Neural crest cell (in vitro differentiated cells): ENCODE measurements at places on chromosomes 11 and 22.
A peak's percentile ranks its signal among the peaks of the same experiment; 100 is the strongest.

DNA sequence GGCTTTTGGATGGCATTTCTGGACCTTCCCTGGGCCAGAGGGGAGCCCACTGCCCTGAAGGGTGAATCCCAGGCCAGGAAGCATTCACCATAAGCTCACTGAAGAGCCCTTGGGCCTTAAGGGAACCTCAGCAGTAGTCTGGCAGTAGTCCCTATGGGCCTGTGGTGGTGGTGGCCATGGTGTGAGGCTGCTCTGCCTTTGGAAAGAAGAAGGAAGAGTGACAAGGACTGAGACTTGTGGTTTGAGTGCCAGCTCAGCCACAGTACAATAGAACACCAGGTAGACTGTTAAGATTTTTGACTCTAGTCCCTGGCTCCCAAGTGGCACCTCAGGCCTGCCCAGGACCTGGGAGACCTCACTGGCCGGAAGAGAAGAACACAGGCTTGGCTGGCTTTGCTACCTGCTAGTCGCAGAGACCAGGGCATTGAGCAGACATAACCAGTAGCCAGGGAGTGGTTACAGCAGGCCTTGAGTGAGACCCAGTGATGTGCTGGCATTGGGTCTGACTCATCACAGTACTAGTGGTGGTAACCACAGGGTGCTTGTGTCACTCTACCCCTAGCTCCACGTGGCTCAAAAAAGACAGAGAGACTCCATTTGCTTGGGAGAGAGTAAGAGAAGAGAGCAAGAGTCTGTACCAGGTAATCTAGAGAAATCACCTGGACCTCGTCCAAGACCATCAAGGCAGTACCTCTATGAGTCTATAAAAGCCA, 259.8 kb upstream of the BLID start:
- DNase-seq = no peak

DNA sequence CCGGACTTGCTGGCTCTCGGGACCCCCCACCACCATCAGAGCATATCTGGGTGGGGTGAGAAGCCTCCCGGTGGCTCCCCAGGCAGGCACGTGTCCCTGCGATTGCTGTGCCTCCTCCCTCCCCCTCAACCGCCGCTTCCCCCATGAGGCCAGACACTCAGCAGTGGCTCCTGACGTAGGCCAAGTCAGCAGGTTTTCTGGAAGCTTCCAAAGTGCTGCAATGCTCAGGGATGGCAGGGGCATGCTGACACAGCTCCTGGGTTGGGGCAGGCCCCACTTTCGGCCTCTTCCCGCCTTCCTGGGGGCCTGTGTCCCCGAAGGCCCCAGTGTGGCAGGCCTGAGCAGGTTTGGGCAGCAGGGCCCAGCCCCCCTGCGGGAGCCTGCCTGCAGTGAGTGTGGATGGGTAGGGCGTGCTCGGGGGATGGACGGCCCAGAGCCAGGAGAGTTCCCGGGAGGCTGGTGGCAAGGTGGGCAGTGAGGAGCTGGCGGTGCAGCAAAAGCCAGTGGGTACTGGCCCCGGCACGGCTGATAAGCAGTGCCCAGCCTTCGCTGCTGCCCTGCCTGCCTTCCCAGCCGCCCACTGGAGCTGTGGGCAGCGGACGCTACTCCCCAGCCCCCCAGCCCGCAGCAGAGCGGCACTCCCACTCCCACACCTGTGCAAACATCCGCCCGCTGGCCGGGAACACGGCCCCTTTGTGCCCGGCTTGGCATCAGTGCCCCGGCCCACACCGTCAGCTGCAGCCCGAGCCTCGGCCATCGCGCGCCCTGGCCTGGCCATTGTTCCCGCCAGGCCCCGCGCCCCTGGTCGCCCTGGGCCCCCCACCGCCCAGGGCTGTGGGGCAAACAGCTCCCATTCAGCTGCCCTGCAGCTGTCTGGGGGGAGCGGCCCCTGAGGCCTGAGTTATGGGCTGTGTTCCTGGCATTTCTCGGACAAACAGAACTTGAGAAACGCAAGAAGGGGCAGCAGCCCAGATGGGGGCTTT, 125.0 kb downstream of the KCNQ1OT1 start:
- no peak for DNase-seq

GRCh38 chr11:81165164-81165563, 1568.5 kb downstream of the FAM181B start:
- DNase-seq = no peak

DNA sequence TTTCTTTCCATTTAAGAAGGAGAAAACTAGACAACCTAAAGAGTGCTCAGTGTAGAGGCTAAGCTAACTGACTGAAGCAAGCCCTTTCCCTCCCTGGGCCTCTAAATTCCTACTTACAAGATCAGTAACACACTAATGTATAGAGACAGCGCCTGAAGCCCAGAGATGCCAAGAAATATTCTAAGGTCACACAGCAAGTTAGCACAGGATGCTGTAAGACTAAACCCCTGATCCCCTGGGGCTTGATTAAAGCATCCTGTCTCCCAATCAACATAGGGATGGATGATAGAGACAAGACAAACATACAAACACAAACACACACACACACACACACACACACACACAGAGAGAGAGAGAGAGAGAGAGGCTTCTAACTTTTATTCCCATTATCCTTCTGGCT, 5.6 kb downstream of the LARGE1 start:
- no peak for DNase-seq

GRCh38 chr22:48800886-48801607, 1026.6 kb downstream of the BRD1 start:
- no peak for DNase-seq

DNA sequence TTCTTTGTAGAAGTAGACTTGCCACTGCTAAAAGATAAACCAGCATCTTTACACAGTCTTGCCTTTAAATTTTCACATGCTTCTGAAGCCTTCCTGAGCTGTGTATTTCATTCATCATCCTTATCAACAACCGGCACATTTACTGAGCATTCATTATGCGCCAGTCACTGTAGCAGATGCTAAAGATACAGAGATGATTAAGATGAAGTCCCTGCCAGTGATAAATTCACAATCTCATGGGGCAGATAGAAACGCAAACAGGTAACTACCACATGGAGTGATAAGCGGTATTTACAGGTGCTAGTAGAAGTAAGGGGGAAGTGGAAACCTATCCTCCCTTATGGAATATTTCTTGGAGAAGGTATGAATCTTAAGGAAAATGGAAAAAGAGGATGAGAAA, 67.2 kb downstream of the PRCP start:
- no peak for DNase-seq

DNA sequence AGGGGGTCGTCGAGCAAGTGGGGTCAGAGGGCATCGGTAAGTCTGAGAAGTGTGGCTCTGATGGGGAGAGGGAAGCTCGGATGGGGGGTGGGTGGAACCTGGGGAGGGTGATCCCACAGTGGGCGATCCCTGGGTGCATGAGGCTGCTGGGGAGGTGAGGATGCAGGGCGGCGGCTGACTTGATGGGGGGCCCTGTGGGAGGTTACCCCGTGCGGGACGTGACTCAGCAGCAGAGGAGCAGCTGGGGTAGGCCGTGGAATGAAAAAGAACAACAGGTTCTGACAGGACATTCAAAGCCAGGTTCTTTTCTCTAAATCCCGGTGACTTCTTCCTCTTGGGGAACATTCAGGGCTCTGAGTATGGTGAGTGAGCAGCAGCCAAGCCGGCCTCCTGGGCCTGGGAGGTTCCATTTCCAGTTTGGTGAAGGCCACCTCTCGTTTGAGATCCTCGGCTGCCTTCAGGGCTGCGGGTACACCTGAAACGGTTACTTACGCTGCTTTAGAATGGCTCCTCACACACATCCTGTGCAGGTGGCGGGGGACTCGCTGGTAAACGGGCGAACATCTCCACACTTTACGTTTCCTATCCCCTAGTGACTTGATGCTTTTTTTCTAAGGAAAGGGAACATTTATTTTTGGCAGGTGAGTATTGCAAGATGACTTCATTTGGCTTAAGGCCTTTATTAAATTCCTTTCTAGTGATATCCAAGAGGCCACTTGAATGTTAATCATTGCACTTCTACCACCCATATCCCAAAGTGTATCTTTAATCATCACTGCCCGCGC, 278.2 kb downstream of the TBC1D22A start:
- no peak for DNase-seq

GRCh38 chr11:4074266-4074665, 20.3 kb upstream of the RRM1 start:
- no peak for DNase-seq

DNA sequence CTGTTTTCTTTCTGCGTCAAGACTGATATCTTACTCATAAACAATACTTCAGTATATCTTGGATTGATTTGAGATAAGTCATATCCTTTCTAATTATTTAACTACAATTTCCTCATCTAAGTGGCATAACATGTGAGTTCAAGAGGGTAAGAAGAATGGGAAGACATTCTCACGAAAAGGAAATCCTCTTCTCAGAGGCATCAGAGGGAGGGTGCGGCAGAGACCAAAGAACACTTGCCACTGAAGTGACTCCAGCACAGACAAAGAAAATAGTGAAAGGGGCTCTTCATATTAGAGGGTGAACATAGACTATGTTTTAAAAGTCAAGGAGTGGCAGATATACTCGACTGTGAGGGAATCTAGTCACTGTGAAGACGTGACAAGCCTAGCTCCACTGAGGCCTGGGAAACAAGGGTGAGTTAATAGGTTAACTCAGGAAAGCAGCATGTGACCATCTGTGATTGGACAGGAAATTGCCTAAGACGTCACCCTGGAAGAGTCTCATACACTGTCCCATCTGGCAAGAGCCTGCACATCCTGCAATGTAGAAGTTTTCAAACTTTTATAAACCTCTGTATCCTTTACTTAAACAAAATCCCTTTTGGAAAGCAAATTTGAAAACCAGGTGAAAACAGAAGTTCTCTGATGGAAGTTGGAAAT, 1.9 kb upstream of the MMP1 start:
- DNase-seq = no peak

DNA sequence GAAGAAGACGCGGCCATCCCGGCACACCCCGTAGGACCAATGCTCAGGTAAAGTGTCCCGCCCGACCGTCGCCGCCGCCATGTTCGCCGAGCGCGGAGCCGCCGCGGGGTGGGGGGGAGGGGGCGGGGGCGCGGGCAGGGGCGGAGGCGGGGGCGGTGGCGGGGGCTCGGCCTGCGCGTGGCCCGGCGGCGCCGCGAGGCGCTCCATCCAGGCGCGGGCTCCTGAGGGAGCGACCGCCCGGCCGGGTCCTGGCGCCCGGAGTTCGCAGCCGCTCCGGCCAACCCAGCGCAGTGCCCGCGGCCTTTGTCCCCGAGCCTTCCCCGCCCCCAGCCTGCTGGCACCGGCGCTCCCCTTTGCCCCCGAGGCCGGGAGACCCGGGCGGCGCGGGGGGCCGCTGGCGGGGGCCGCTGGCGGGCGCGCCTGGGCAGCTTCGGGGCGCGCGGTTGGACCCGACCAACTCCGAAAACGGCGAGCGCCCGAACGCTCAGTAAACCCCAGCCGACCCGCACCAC, at the start of gene PLEKHA7:
TSS of gene PLEKHA7 (minus strand) at position 94 of the 512 bp plus-strand sequence. CDS start at position 81, 13 bp downstream.
- peak; percentile 33 for DNase-seq

GRCh38 chr11:30192620-30193019, 38.2 kb upstream of the FSHB start:
- DNase-seq = no peak

DNA sequence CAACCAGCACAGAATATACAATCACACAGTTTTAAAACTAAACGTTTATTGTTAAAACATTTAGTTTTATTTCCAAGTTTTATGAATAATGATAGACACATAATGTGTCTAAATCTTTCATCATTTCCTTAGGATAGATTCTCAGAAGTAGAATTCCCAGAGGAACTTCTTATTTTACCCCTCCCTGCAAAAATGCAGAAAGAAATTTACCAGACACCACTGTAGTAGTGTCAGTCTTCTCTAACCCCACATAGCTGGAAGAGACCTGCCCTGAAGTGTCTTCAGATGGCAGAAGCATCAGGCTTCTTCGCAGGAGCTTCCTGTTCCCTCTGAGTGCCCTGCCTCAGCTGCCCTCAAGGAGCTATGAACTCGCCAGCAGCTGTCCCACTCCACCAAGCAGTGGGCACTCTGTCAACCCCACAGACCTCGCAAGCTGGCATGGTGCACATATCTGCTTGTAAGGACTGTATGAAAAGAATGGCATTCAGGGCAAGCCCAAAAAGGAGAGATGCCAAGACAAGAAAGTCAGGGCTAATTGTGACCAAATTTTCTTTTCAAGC, 28.5 kb upstream of the PAK1 start:
- DNase-seq = no peak

DNA sequence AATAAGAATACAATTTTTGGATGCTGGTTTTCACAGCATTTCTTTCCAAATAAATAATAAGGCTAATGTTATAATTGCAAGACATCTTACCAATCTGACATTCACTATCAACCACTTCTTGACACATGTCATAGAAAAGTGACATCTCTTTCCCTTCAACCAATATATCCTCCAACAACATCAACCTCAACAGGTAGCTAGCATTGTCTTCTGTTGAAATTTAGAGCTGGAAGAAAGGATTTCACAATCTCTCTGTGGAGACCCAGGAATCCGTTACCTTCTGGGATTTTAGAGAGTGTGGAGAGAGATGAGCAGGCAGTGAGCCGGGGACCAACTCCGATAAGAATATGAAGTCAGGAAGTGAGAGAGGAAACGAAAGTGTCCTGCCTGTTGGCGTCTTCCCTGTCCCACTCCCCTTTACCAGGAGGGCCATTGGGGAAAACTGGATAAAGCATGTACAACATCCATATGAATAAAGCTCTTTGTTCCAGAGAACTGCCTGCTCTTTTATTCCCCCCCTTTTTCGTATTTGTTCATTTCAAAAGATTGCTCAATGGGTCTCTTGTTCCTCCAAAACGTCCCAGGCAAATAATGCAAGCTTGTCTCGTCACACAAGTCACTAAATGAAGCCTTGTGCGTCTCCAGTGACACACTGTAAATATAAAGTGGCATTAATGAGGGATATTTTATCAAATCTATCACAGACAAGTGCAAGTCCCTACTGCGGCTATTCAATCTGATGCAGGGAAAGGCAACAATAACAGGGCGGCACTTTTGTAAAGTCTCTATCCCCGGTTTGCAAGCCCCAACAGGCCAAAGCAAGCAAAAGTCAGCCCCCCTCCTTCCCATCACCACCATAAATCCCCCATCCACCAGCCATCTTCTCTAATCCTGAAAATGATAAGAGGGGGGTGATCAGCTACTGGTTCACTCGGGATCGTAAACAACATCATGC, 3.4 kb downstream of the CADM1 start:
- peak; percentile 23 for DNase-seq
